ENCODE measurements at places on chromosomes 7 and 10.

DNA sequence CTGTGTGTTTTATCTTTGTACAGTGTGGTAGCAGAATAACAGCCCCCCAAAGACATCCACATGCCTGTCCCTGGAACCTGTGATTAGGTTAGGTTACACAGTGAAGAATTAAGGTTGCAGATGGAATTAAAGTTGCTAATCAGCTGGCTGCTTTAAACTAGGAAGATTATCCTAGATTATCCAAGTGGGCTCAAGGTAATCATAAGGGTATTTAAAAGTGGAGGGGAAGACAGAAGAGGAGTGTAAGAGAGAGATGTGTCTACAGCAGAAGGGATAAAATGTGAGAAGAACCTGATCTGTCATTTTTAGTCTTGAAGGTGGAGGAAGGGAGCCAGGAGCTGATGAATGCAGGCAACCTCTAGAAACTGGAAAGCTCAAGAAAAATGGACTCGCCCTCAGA is 117.6 kb downstream of the ARHGAP22 start:
- DNase-seq, result no peak

DNA sequence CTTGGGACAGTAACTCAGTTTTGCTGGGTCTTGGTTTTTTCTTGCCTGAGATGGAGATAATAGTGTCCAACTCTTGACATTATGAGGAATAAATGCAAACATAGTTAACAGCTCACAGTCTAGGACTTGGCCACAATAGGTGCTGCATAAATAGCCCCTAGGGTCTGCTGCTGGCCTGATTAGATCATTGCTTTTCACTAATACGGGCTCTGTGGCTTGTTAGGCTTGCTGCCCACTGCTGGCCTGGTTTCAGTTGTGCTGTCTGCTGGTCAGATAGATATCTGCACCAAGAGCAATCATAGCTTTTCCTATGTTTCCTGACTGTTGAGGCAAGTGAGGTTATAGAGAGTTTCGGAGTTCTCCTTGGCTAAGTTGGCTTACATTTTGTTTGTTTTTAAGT is 246.1 kb downstream of the DNAJB9 start:
- no peak for DNase-seq

DNA sequence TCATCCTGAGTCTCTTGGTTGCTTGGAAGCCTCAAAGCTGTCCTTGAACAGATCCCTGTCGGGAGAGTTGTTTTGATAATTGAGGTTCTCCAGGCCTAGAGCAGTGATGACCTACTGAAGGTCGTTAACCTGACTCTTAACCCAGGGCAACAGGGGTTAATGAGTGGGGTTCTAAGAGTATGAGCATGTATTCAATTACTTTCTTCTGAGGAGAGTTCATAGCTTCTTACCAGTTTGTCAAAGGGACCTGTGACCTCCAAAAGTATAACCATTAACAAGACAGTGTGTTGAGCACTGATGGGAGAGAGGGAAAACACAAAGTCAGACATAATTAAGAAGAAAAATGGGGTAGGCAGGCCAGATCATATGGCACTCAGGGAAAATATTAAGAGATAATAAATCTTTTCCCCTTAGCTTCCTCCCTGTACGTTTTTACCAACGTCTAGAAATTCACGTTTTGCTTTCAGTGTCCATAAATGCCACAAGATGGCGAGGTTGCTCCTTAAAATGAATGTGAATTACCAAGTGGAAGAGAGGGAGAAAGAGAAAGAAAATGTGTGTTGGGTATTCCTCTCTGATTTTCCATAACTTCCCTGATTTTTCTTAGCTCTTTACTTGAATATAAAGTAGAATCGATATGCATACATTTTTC is 97.6 kb downstream of the SUGCT start:
- DNase-seq, result no peak

GRCh38 chr7:165661-166337 is 26.6 kb upstream of the FAM20C start:
- DNase-seq, result no peak

DNA sequence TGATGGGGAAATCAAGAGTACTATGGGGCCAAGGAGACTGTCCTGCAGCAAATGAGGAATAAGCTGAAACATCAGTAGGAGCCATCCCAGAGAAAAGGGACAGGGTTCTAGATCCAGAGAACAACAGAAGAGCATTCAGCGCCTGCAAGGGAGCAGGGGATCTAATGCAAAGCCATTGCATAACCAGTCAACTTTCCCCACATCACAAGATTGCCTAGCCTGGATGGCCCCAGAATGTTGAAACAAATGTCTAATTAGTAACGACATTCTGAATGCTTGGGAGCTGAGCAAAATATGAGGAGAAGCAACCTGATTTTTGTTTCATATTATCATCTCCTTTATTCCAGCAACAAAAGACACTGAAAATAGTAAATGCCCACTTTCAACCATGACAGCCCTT is 2.7 kb upstream of the MPP7 start:
- DNase-seq, result no peak

DNA sequence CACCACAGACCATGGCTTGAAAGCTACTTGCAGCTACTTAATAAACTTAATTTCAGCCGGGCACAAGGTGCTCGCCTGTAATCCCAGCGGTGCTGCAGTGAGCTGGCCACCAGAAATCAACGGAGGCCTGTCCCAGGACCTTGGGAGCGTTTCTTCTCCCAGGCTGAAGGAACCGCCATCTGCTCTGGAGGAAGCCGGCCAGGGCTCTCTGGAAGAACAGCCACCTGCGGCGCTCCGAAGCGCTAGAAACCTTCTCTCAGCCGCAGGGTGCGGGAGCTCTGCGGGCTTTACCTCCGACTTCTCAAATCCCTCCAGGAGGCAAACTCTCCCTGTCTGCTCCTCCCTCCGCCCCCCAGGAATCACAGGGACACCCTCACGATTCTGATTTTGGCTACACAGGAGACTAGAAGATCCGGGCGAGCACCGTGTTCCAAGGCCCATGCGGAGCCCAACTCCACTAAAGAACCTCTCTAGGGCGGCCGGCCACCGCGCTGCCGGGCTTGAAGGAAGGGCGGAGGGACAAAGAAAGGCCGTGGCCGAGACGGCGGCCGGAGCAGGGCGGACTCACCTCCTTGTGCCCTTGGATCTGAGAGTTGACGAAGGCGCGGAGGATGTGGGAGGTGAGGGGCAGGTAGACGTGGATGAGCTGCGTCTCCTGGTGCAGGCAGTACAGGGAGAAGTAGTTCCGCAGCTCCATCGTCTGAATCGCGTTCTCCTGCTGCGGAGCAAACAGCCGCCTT is 14.4 kb downstream of the NUDT1 start:
- DNase-seq, result no peak

GRCh38 chr7:82017334-82017943 is 247.6 kb upstream of the HGF start:
- DNase-seq, result no peak

GRCh38 chr10:62047228-62047892 is 145.9 kb downstream of the ARID5B start:
- no peak for DNase-seq

Data from activated gamma-delta T cell treated with anti-CD3 and anti-CD28 coated beads, Interleukin-2, amount 50 U/mL, for 16 hours (primary cell).